ENCODE measurements at places on chromosomes 7 and 10. TPM values are rescaled to one million over a fixed set of nuclear protein-coding genes. Genes with fewer than 3 reads are reported as not detected.

Gene EPHB4
- total RNA-seq = 46.7 TPM

Gene C7orf57
- 0.20 TPM for total RNA-seq

Gene TFR2
- 2.4 TPM for total RNA-seq

Gene PRR15
- 1.1 TPM for total RNA-seq

Gene CPA1
- total RNA-seq = not detected

Gene HUS1
- 19.5 TPM for total RNA-seq

Gene AGAP9
- 9.1 TPM for total RNA-seq

Gene SPDYE2
- not detected for total RNA-seq

Gene PMPCB
- 62.3 TPM for total RNA-seq

Gene CRYGN
- total RNA-seq = not detected

Gene HECW1
- total RNA-seq = 12.7 TPM

Gene MNX1
- total RNA-seq = 5.6 TPM

Gene NPSR1
- total RNA-seq = not detected

Gene H2BK1
- not detected for total RNA-seq

Gene KCNIP2
- total RNA-seq = 1.1 TPM

Gene ANLN
- 50.3 TPM for total RNA-seq

Gene GPER1
- 0.78 TPM for total RNA-seq

Gene CCL24
- not detected for total RNA-seq

Gene CCDC3
- 1.2 TPM for total RNA-seq

Gene CEP55
- 65.6 TPM for total RNA-seq

Gene NPTX2
- 0.06 TPM for total RNA-seq

Gene DOCK1
- 26.3 TPM for total RNA-seq

Gene H2AZ2
- total RNA-seq = 261 TPM

Gene OR2A14
- not detected for total RNA-seq

Gene CCDC7
- 0.72 TPM for total RNA-seq

Gene CDK14
- 0.42 TPM for total RNA-seq

Gene FFAR4
- total RNA-seq = 0.14 TPM

Gene FLNC
- 4.1 TPM for total RNA-seq

Gene OR6V1
- not detected for total RNA-seq

Gene TRIL
- not detected for total RNA-seq

Gene GALNT17
- total RNA-seq = not detected

Gene PRKG1
- total RNA-seq = 0.01 TPM

Gene CFTR
- total RNA-seq = 0.06 TPM

Gene SCART1
- total RNA-seq = 0.47 TPM

Gene KNDC1
- total RNA-seq = 1.4 TPM

Gene GPR158
- 0.05 TPM for total RNA-seq

Gene CHST15
- 8.1 TPM for total RNA-seq

Gene SMKR1
- 11.8 TPM for total RNA-seq

Gene COL17A1
- total RNA-seq = 2.7 TPM

Gene BLNK
- total RNA-seq = not detected

Gene ASB4
- 0.29 TPM for total RNA-seq

Gene CYP2W1
- total RNA-seq = not detected

Gene USP54
- total RNA-seq = 11.5 TPM

Gene CADPS2
- total RNA-seq = 0.13 TPM

Gene SUGCT
- total RNA-seq = 1.6 TPM

Gene BCCIP
- total RNA-seq = 108 TPM

Gene UNCX
- not detected for total RNA-seq

Gene CALHM3
- 0.60 TPM for total RNA-seq

Gene CALML3
- total RNA-seq = not detected

Gene MOGAT3
- total RNA-seq = not detected

Gene ZNF487
- total RNA-seq = 6.5 TPM

Gene AKR1D1
- not detected for total RNA-seq

Gene LEP
- not detected for total RNA-seq
